Mesenchymal stem cell (in vitro differentiated cells and primary cell): ENCODE measurements at places on chromosomes 16 and 17.
A peak's percentile ranks its signal among the peaks of the same experiment; 100 is the strongest.

DNA sequence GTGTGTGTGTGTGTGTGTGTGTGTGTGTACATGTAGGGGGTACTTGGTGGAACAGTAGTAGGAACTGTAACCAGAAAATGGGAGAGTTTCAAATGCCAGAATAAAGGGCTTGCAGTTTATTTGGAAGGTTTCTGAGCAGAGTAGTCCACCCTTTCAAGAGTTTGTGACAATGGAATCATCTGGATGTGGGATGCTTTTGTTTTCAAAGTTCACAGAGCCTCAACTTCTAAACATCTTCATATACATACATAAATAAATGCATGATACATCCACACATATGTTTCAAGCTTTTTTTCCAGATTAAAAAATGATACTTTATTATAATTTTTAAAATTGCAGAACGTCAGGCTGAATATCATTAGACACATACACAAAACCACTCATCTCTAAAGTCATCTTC lies 2.4 kb upstream of the PKD1L3 start:
- no peak for DNase-seq

DNA sequence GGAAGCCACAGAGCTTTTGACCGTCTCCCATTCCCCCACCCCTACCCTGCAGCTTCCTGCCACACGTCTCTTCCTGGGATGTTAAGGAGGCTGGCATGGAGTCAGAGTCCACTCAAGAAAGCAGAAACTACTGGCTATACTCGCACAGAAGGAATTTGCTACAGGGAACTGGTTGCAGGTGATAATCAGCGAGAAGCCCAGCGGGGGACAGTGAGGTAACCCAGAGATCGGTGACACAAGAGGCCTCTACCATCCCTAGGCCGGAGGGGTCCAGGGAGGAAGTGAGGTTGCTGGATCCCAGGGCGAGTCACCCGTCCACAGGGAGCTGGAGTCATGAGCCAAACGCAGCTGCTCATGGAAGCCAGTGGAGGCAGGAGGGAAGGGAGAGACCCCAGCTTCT lies 93.7 kb downstream of the SDK2 start:
- DNase-seq: no peak

- DNase-seq: no peak
Measured at GRCh38 chr17:21164216-21164615, 37.5 kb downstream of the DHRS7B start.

GRCh38 chr16:84788920-84789391 lies 30.8 kb upstream of the CRISPLD2 start:
- no peak for DNase-seq

DNA sequence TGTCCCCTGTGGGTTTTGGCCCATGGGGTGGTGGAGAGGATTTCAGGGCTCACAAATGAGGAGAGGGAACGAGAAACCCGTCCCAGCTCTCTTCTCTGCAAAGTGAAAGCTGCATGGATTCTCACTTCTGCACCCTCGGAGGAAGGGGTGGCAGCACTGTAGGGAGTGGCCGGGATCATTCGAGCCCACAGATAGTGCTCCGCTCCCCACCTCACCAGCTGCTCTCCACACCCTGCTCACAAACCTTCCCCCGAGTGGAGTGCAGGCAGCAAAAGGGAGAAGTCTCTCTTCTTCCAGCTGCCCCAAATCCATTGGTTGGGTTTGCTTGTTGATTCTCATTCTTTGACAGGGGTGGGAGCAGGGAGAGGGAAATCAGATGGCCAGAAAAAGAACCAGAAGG lies 20.1 kb downstream of the STAT5A start:
- DNase-seq: no peak

- DNase-seq: no peak
Measured at GRCh38 chr16:85541980-85542900, 70.9 kb upstream of the GSE1 start.

- no peak for DNase-seq
Measured at GRCh38 chr17:40150276-40150675, 9.9 kb downstream of the CASC3 start.

DNA sequence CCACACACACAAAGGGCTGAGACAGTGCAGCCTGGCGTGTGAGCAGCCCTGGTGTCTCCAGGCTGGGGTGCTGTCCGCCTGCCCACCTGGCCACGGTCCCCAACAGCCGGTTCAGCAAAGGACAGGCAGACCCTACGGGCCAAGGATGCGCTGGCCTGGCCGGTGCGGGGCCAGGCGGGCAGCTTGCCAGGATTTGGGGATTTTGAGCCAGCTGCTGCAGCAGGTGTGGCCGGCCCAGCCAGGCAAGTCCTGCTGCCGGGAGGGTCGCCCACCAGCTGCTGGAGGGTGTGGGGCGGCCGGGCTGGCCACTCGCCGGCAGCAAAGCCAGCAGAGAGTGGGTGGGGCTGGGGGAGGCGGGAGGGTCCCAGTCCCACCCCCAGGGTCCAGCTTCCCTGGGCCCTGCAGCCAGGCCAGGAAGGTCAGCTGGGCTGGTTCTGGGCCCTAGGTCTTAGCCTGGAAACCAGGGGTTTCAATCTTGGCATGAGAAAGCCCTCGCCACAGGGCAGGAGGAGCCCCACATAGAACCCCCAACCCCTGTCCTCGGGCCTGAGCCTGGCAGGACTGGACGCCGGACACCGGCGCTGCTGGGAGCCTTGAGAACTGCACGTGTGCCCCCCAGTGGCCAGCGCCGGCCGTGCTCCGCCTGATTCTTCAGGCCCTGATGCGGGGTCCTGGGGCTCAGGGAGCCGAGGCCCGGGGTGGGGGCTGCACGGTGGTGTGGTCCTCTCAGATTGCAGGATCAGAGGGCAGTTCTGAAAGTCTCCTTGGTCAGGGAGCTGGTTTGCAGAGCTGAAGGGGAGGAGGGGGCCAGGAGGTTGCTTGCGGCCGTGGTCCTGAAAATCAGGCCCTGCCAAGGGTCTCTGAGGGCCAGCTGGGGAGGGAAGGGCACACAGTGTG lies 17.6 kb upstream of the SSTR5 start:
- peak; percentile 28 for DNase-seq

- no peak for DNase-seq
Measured at GRCh38 chr17:73510981-73511718, 133.1 kb downstream of the SDK2 start.

DNA sequence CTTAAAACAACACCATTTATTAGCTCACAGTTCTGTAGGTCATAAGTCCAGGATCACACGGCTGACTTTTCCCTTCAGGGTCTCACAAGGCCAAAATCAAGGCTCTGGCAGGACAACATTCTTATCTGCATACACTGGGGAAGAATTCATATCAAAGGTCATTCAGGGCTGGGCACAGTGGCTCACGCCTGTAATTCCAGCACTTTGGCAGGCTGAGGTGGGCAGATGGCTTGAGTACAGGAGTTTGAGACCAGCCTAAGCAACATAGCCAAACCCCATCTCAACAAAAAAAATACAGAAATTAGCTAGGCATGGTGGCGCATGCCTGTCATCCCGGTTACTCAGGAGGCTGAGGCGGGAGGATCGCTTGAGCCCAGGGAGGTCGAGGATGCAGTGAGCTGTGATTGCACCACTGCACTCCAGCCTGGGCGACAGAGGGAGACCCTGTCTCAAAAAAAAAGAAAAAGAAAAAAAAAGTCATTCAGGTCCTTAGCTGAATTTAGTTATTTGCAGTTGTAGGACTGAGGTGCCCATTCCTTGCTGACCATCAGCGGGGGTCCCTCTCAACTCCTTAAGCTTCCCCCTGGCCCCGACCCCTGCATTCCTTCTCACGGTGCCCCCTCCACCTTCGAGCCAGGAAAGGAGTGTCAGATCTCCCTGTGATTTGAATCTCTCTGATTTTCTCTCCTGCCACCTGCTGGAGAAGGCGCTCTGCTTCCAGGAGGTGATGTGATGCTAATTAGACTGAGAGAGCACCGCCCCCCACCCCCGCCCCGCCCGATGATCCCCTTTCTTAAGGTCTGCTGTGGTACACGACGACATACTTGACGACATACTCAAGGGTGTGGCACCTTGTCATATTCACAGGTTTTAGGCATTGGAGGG lies 91.8 kb upstream of the CLEC18A start:
- DNase-seq: no peak

- peak; percentile 58 for DNase-seq
Measured at GRCh38 chr16:67006930-67007658, 18.7 kb downstream of the CES4A start.

DNA sequence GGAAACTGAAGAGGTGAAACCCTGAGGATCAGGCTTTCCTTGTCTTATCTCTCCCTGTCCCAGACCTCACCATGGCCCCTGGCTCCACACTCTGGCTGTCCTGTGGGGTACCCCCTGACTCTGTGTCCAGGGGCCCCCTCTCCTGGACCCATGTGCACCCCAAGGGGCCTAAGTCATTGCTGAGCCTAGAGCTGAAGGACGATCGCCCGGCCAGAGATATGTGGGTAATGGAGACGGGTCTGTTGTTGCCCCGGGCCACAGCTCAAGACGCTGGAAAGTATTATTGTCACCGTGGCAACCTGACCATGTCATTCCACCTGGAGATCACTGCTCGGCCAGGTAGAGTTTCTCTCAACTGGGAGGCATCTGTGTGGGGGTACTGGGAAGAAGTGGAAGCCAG lies 1.4 kb downstream of the CD19 start:
- DNase-seq: no peak

- no peak for DNase-seq
Measured at GRCh38 chr16:88195269-88195705, 187.5 kb upstream of the ZNF469 start.

- DNase-seq: no peak
Measured at GRCh38 chr17:37225465-37225864, 150.3 kb upstream of the C17orf78 start.

- DNase-seq: peak; percentile 58
Measured at GRCh38 chr16:49857423-49858181, 1.7 kb upstream of the ZNF423 start.

DNA sequence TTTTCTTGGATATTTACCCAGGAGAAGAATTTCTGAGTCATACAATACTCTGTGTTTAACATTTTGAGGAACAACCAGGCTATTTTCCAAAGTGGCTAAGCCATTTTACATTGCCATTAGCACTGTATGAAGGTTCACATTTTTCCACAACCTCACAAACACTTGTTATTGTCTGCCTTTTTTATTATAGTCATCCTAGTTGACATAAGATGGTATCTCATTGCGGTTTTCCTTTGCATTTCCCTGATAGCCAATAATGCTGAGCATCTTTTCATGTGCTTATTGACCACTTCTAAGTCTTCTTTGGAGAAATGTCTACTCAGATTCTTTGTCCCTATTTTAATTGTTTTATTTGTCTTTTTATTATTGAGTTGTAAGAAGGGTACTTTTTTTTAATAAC lies 107.4 kb upstream of the CES5A start:
- DNase-seq: no peak

DNA sequence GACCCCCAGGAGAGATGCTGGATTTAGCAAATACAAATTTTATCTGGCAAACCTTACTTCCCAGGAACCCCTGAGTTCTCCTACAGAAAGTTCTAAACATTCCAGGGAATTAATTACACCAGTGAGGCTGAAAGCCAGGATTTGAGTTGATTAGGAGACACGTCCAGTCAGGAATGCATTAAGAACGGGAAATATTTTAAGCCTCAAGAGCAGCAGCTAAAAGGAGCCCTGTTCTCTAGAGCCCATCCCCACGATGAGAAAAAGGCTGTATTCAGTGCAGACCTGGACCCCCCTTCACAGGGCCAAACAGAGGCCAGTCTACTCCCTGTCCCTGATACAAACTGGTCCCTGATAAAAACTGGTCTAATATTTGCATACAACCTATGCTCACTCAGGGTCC lies 55.0 kb downstream of the VAT1L start:
- no peak for DNase-seq

- no peak for DNase-seq
Measured at GRCh38 chr17:37517881-37518280, 28.2 kb downstream of the DUSP14 start.

DNA sequence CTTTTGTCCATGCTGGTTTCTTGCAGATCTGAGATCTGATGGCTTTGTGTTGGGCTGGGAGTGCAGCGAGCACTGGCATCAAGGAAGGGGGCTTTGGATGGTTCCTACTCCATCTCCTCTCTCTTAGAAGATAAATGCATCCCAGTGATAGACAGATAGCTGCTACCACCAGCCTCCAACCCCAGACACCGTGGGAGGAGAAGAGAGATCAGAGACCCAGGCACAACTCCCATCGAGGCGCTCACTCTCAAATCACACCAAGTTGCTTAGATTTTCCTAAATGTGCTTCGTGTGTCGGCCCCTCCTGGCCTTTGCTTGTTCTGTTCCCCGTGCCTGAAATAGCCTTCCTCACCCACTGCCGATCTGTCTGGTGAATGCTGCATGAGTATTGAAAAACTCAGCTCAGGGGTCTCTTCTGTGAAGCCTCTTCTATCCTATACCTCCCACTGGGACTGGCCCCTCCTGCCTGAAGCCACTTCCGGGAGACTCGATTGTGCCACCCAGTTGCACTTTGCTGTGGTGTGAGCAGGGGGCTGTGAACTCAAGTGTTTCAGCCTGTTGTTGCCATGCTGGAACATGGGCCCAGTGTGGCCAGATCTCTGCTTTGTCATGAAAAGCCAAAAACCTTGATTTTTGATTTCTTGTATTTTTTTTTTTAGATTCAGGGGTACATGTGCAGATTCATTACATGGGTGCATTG lies 242.7 kb downstream of the GSG1L start:
- no peak for DNase-seq

GRCh38 chr16:9316615-9317014 lies 225.2 kb downstream of the HAPSTR1 start:
- no peak for DNase-seq

GRCh38 chr17:2064980-2065785 lies 10.3 kb downstream of the HIC1 start:
- DNase-seq: peak; percentile 68

- DNase-seq: no peak
Measured at GRCh38 chr16:49280841-49281371, 732 bp downstream of the CBLN1 start.

DNA sequence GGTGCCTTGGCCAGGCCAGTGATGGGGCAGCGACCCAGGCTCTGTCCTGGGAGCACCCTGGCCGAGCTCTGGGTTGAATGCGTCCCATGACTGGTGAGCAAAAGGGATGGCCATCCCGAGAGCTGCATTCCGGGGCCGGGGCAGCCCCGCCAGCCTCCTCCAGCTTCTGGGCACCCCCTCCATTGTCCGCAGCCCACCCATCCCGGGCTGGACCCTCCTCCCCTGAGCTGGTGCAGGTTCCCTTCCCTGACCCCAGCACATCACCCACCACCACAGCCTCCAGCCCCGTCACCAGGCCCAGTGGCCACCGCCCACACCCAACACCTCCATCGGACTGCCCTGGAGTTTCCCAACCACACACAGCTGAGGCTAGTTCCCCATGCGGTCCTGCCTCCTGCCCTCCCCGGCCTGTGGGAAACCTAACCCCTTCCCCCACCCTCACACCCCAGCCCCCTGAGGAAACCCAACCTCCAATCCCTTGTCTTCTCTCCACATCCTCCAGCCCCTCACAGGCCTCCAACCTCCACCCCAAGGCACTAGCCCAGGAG lies 16.2 kb upstream of the PVALEF start:
- no peak for DNase-seq
